Hematopoietic multipotent progenitor cell treated with erythropoietin and hydrocortisone succinate and interleukin-3 and kit ligand, for 15 days (in vitro differentiated cells): ENCODE measurements at places on chromosomes 2 and 18.

GRCh38 chr2:22993250-22993649 is 391.7 kb upstream of the KLHL29 start:
- no peak for DNase-seq

- no peak for DNase-seq
Observed at GRCh38 chr18:44969214-44969795, 288.6 kb downstream of the SETBP1 start.

GRCh38 chr2:19676770-19677169 is 225.0 kb downstream of the TTC32 start:
- no peak for DNase-seq

GRCh38 chr2:120473522-120474271 is 127.8 kb downstream of the INHBB start:
- no peak for DNase-seq

- DNase-seq: no peak
Observed at GRCh38 chr2:236744281-236744705, 174.7 kb downstream of the ACKR3 start.

- no peak for DNase-seq
Observed at GRCh38 chr18:59961070-59961469, 61.3 kb downstream of the PMAIP1 start.
